ENCODE measurements at places on chromosomes 5 and 9.

GRCh38 chr5:178630475-178630930 lies 3.7 kb upstream of the CLK4 start:
- no peak for DNase-seq

GRCh38 chr9:26462213-26462612 lies 430.4 kb downstream of the CAAP1 start:
- DNase-seq = no peak

GRCh38 chr5:73496984-73497457 lies 1.2 kb upstream of the BTF3 start:
- no peak for DNase-seq

- no peak for DNase-seq
These were observed 467.3 kb upstream of the PIK3R1 start for GRCh38 chr5:67748165-67748690.

- no peak for DNase-seq
These were observed 148.6 kb downstream of the DOCK8 start for GRCh38 chr9:363274-363612.

DNA sequence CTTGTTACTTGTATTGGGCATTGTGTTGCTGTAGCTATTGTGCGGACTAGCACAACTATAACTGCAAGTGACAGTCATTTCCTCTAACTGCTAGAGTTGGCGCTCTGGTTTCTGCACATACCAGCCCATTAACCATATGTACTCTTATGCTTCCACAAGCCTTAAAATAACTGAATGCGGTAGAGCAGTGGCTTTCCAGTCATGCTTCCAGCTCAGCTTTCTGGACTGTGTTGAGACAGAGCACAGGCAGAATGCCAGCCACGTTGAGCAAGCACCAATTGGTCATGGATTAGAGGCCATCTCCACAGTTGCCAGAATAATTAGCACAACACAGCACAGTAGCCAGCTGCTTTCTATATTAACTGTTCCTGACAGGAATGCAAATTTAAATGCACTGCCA lies 12.2 kb downstream of the INVS start:
- DNase-seq = peak; percentile 54

DNA sequence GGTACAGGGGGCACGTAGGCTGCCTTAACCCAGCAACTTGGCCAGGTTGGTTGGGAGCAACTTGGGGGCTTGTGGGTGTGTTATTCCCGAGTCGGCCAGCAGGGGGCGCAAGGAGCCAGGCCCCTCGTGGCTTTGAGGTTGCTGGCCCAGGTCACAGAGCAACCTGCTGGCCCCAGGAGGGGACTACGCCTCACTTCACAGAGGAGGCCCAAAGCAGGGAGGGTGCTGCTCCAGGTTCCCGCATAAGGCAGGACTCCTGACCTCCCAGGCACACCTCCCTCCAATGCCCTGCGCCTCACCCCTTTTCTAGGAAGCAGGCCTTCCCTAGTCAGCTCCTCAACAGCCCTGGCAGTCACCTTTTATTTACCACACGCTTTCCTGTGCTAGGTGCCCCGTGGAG lies 18.1 kb downstream of the KYAT1 start:
- DNase-seq = no peak

GRCh38 chr9:30851600-30851999 lies 1532.8 kb upstream of the ACO1 start:
- DNase-seq = no peak

DNA sequence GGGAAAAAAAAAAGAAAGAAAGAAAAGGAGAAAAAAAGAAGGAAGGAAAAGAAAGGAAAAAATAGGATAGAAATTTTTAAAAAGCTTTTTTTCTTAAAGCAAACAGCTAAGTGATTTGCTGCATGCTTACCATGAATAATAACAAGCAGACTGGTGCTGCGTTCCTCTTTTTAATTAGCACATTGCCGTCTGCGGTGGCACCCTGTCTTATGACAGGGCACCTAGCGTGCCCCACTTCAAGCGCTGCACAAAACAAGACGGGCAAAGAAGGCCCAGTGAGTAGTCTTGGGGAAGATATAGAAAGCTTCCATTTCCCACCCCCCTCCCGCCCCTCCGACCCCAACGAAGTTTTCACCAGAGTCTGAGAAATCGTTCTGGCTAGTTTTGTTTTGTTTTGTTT lies 513.9 kb downstream of the ZNF608 start:
- DNase-seq = no peak

DNA sequence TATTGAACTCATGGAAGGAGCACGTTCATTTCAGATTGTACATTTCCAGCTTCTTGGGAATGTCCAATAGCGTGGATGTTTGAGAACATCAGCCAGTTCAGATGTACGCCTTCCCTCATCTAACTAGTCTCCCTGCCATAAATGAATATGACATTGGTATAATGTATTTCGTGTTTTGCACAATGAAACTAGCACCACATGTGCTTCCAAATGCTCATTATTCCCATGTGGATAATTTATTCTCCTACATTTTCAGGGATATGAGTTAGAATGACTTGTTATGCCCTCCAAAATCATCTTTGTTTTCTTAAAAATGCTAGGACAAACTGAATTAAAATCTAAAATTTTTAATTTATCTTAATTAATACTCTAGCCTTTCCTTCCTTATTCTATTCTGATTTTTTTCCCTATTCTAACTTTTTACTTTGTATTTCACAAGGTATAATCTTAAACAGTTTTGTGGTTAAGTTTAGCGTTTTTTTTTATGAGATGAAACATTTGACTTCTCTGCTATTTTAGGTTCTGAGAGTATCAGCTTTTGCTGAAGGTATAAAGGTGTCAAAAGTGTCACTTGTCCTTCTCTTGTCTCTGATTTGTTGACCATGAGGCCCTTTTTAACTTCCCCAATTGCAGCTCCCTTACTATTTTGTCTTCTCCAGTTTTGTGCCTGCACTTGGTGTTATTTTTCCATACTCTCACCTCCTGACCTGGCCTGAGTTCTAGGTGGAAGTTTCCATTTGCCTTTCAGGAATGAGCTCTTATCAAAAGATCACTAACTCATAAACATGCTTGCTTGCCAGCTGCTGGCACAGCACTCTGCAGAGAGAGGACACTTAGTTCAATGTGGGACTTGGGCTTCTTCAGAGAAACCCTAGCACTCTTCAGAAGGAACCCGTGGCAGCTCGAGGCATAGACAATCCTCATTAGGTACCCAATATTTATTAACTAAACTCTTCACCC lies 106.8 kb downstream of the FRMD3 start:
- DNase-seq = no peak

- no peak for DNase-seq
These were observed 866.4 kb upstream of the C9orf72 start for GRCh38 chr9:28439688-28440087.

DNA sequence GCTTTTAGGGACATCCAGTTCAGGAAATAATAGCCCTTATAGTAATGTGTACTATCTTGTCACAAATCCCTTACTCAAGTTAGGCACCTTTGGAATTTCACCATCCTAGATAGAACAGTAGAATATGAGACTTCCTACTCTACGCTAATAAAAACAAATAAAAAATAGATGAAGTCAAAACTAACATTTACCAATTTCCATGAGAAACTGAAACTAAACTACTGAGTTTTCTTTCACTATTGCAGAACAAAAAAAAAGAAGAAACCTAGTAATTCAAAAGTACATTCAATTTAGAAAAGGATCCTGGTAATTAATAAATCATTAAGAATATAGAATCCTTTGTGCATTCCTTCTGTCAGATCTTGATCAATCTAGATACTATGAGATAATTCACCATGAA lies 14.0 kb downstream of the STARD4 start:
- DNase-seq = no peak

DNA sequence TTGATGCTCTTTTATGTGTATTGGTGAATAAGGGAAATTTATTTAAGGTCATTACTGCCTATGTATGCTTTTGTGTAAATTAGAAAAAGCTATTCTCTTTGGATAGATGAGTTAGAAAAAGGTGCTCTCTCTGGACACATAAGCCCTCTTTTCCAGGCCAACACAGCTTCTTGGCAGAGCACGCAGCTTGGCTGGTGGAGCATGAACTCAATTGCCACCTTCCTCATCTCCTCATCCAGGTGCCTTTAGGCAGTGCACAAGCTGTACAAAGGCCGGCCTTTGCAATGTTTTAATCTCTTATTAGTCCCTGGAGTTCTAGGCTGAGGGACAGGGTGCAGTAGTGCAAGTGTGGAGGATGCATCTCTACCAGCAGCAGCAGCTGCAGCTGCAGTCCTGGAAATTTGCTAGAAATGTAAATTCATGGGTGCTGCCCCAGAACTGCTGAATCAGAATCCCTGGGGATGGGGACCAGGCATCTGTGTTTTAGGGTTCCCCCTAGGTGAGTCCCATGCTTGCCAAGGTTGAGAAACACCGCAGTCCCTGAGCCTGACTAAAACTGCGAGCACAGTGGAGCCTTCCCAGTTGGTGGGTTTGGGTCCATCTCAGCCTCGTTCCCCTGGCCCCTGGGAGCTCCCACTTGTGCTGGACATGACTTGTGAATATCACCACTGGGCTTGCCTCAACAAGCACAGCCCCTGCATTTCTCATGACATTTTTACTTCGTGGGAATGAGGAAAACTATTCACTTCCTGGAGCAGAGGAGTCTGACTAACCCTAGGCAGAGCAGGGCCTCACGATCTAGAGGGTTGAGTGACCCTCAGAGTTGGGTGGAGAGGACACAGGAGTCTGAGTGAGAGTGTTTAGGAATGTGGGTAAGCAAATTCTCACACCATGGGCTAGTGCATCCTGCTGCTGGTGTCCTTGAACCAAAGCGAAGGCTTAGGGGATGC lies 272.3 kb downstream of the ZSWIM6 start:
- DNase-seq = no peak

GRCh38 chr5:157913575-157913974 lies 54.6 kb upstream of the CLINT1 start:
- no peak for DNase-seq

- DNase-seq = no peak
These were observed 376.0 kb upstream of the IRX2 start for GRCh38 chr5:3127423-3127911.

- no peak for DNase-seq
These were observed 111.0 kb downstream of the KLHL3 start for GRCh38 chr5:137624786-137625349.

- no peak for DNase-seq
These were observed 383.4 kb downstream of the ENC1 start for GRCh38 chr5:74257060-74257527.

DNA sequence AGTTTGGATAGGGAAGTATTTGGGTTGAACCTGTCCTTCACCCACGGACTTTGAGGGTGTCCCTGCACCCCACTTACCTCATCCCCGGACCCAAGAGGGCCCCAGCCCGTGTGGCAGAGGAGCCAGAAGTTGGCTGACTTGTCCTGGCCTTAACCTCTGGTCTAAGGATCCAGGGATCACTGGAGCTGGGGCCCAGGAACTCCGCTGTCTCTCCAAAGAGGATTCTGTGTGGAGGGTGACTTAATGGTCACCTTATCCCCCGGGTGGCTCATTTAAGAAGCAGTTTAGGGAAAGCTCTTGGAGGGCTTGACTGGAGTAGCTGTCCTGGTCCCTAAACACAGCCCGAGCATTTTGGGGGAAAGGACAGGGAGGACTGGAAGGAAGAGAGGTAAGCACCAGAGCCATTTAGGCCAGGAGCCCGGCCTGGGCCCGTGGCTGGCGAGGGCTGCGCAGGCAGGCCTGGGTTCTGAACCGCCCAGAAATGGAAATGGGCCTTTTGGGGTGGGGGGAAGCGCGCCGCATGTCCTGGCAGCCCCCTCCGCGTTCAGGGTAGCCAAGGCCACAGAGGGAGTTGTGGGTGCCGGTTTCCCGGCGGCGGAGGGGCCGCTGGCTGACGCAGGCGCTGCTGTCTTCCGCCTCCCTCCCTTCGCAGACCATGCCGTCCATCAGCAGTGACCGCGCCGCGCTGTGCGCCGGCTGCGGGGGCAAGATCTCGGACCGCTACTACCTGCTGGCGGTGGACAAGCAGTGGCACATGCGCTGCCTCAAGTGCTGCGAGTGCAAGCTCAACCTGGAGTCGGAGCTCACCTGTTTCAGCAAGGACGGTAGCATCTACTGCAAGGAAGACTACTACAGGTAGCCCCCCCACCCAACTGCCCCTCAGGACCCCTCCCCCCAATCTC lies 2.0 kb downstream of the LHX2 start:
- DNase-seq = no peak

GRCh38 chr5:74286734-74287695 lies 353.5 kb downstream of the ENC1 start:
- no peak for DNase-seq

GRCh38 chr9:108973895-108974294 lies 39.4 kb downstream of the CTNNAL1 start:
- no peak for DNase-seq

GRCh38 chr9:126439402-126439765 lies 112.8 kb downstream of the MVB12B start:
- no peak for DNase-seq

DNA sequence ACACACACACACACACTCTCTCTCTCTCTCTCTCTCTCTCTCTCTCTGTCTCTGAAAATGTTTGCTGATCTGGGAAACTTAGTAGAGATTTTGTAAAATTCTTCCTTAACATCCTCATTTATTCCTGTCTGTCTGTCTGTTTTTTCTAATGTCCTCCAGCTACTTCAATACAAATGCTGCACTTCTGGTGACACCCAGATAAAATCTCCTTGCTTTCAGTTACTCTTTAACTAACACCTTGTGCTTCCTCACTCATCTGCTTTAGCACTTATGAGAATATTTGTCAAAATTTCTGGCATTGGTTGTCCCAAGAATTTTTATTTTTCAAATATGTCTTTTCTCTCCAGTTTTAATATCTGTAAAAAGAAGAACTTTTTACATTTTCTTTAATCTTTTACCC lies 35.0 kb upstream of the ARRDC3 start:
- DNase-seq = no peak

- no peak for DNase-seq
These were observed 551.1 kb downstream of the PSAT1 start for GRCh38 chr9:78848061-78848460.

DNA sequence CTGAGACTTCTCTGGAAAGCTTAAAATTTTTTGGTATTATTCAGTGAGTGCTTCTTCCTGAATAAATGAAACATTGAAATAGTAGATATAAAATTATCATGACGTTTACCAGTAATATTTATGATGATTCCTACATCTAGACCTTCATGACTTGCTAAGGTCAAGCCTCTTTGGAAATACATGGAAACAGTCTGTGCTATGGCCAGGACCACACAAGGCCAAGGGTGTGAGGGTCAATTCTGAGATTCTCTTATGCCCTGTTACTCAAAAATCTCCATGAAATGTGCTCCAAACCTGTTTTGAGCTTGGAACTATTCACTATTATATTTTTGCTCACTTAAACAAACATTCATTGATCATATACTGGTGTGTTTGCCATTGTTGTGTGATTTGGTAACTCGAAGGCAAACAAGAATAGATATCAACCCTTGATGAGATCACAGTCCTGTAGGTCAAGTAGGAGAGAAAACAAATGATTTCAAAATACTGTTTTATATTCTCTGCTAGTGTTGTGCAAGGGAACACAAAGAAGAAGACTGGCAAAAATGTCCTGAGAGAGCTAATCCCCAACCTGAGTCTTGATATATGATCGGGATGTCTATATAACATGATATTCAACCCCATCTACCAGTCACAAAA lies 1254.9 kb upstream of the DMAC1 start:
- no peak for DNase-seq

All from occipital lobe (tissue), 3 donors.